ENCODE measurements at places on chromosomes 7 and 10.

DNA sequence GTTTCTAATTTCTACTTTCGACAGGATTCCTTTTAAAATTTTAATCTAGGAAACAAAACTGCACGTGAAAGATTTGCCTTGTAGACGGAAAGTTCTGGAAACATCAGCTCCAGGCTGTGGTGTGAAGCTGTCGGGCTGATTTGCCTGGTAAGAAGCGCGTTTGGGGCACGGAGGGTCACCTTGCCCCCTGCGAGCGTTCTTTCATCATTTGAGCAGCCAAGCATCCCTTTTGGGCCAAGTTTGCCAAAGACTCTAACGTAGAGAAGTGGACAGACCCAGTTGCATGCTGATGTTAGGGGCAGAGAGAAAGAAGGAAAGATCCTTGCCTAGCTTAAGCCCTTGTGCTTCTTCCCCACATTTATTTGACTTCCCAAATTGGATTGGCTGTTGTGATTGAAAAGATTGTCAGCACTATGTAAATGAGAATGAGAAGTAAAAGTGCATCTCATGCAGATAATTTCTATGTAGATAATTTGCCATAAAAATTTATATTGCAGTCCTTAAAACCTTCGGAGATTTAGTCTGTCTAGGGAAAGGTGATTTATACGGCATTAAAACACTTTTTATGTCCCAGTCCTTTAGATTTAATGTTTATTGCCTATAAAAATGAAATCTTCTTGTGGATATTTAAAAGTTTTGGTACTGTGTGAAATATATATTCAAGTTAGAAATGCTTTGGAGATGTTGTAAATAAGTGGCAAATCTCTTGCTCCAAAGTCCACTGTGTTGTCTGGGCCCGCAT, 76.1 kb downstream of the CUX1 start:
- DNase-seq = no peak

- no peak for DNase-seq
These were observed 100.9 kb downstream of the LHPP start for GRCh38 chr10:124562425-124563060.

GRCh38 chr7:148230296-148230695, 360.3 kb upstream of the C7orf33 start:
- DNase-seq = no peak

DNA sequence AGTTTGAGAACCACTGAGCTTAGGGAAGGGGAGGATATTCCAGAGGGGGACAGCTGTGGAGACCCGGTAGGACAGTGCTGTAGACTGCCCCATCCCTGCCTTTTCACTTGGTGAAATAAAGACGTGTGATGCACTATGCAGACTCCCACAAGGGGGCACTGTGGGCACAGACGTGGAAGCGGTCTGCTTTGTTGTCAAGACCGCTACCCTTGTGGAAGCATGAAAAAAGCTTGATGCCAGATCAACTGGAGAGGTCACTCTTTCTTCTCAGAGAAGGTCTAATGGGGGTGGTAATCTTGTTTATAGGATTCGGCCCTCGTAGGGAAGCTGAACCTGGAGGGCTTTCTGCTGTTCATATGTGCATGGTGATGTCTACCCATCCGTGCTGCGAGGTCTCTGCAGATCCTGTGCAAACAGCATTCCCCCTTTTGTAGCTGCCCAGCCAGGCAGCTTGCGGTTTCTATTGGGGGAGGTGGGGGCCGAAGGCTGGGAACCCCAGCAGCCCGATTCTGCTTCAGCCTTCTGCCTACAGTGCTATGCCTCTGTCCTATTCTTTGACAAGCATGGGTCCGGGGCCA, 13.7 kb downstream of the RPS24 start:
- peak; percentile 97 for DNase-seq

GRCh38 chr7:136000288-136000913, 23.2 kb upstream of the MTPN start:
- DNase-seq = no peak

DNA sequence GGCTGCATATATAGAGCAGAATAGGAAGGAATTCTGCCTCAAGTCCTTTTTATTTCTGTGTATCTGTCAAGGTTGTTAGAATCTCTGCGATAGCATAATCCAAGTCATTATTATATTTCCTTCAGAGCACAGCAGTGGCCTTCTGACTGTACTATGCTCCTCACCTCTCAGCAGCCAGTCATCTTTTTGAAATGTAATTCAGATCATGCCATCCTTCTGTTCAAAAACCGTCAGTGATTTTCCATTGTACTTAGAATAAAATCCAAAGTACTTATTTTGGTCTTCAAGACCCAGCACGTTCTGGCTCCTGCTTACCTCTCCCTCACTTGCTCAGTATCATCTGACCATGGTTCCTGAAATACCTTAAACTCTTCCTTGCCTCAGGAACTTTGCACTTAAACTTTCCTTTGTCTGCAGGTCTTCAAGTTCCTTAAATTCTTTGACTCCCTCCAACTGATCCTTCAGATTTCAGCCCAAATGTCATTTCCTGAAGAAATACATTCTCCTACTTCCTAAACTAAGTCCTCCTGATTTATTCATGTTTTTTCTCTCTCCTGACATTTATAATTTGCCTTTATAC, 112.4 kb downstream of the ST7 start:
- no peak for DNase-seq

GRCh38 chr7:130758429-130759056, 24.5 kb upstream of the KLF14 start:
- DNase-seq = no peak

DNA sequence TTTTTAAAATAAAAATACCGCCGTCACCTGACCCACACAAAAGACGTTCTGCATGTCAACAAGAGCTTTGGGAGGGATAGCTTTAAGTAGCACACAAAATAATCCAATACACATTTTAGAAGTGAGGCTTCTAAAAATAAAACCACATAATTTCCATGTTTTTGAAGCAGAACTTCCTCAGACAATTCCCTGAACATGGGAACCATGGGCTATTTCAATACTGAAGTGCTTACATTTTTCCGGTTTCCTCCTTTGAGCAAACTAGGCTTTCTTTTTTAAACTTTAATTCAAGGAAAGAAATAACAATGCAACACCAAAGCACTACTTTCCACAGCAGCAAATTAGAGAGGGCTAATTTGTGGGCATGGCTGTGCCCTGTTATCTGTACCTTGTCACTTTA, 59.9 kb downstream of the ELMO1 start:
- no peak for DNase-seq

DNA sequence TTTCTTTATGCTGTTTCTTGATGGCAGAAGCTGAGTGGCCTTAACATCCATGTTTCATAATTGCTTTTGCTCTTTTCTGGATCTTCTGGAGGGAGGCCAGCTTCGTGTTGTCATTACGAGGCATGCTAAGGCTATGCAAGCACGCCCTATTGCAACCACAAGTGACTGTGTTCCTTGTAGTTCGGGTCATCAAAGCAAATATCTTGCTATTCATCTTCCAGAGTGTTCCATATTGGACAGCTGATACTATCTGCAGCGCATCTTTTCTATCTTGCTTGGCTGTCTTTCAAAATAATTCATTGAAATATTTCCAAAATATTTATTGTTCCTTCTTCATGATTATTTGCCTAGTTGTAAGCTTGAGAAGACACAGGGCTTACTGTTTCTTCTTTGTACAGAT, 5.0 kb downstream of the EPHB6 start:
- no peak for DNase-seq

- no peak for DNase-seq
These were observed 111.9 kb upstream of the RPA3 start for GRCh38 chr7:7830122-7830878.

- DNase-seq = no peak
These were observed 60.7 kb upstream of the SLC13A1 start for GRCh38 chr7:123260428-123260960.

GRCh38 chr10:71216363-71216695, 4.0 kb downstream of the UNC5B start:
- no peak for DNase-seq

DNA sequence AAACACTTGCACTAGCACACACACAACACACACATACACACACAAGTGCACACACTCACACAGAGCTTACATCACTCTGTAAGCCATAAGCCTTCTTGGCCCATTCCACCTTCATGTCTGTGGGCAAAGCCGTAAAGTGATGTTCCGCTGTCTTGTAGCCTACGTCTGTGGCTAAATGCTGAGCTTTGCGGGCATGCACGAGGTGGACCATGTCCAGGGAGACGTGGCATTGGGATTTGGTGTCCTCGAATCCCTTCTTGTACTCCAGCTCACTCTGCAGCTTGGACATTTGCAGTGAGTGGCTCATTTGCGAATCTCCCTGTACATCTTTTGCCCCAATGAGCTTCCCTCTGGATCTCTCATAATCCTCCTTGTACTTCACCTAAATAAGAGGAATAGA, 42.0 kb downstream of the NRAP start:
- no peak for DNase-seq

- no peak for DNase-seq
These were observed 115.9 kb upstream of the IFRD1 start for GRCh38 chr7:112334366-112334765.

- DNase-seq = no peak
These were observed 21.8 kb downstream of the PLXNA4 start for GRCh38 chr7:132554446-132554845.

- DNase-seq = peak; percentile 46
These were observed 238.8 kb downstream of the FANK1 start for GRCh38 chr10:126135177-126135576.

DNA sequence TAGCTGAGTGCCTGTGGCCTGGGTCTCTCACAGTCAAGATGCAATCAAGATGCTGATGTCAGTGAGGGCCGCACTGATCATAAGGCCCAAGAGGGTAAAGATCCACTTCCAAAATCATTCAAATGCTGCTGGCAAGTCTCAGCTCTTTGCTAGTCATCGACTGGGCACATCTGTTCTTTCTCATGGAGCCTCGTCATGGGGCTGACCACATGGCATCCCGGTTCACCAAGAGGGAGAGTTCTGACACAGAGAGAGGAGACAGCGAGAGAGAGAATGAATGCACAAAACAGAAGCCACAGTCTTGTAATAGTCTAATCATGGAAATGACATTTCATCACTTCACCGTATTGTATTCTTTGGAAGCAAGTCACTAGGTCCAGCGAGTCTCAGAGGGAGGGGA, 1067.5 kb upstream of the C7orf33 start:
- no peak for DNase-seq

DNA sequence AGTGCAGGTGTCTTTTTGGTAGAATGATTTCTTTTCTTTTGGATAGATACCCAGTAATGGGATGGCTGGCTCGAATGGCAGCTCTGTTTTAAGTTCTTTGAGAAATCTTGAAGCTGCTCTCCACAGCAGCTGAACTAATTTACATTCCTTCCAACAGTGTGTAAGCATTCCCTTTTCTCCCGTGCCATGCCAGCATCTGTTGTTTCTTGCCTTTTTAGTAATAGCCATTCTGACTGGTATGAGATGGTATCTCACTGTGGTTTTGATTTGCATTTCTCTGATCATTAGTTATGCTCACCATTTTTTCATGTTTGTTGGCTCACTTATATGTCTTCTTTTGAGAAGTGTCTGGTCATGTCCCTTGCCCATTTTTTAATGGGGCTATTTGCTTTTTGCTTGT, 486.3 kb downstream of the GALNT17 start:
- no peak for DNase-seq

DNA sequence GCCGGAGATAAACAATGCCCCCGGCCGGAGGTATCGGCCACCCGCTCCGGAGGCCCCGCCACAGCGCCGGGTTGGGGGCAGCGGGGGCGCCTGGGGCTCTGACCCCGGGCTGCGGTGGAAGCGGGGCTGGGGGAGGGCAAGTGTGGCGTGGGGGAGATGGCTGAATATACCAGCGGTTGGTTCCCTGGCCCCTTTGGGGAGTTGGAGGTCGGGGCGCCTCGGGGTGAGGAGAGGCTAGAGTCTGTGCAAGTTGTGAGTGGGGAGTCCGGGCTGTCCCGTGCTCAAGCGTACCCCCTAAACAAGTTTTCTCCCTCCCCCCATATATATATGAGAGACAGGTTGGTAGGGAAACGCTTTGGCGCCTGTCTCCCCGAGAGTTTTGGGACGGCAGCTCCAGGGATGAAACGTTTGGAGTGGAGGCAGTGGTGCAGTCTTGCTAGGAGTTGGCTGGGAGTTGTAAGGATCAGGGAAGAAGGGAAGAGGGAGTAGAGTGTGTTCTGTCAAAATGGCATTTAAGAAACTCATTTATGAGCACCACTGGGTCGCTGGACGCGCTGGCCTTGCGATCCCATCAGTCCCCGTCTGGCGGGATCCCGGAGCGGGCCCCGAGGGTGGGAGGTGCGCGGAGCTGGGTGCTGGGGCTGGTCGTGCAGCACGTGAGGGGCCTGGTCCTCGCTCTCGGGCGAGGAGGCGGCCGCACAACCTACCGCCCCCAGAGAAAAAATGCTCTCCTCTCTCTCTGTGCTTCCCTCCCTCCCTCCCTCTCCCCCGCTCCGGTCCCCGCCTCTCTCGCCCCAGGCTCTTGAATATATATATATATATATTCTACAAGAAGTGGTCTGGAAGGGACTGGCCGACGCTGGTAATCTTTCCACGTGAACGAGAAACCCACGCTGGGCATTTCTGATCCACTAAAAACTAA, 1.1 kb downstream of the TET1 start:
- peak; percentile 38 for DNase-seq

- DNase-seq = peak; percentile 63
These were observed 163.4 kb downstream of the RAPGEF5 start for GRCh38 chr7:22193450-22193983.

GRCh38 chr7:121079425-121080169, 91.1 kb downstream of the CPED1 start:
- DNase-seq = no peak

GRCh38 chr10:5775685-5776084, 37.5 kb downstream of the GDI2 start:
- DNase-seq = no peak

- peak; percentile 38 for DNase-seq
These were observed 27.4 kb downstream of the ADAMTS14 start for GRCh38 chr10:70699659-70700174.

- DNase-seq = no peak
These were observed 32.7 kb upstream of the ZNF438 start for GRCh38 chr10:31064348-31064747.

DNA sequence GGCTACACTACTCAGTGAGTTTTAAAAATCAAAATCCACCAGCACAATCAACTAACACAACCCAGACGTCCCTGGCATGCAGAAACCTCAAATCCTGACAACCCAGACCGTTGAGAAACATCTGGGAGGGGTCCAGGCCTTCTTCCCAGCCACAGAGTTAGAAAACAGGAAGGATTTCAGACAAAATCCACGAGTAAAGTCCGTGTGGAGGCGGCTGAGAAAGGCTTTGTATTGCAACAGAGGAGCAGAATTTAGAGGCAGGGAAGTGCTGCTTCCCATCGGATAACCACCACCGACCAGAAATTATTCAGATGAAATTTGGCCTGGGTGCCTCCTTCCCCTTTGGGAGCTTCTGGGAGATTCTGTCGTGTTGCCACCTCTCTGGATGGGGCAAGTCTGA, 61.5 kb downstream of the TNS3 start:
- no peak for DNase-seq

- no peak for DNase-seq
These were observed 41.3 kb downstream of the ARID5B start for GRCh38 chr10:61942604-61943461.

- no peak for DNase-seq
These were observed 534.8 kb downstream of the AUTS2 start for GRCh38 chr7:70132852-70133690.

GRCh38 chr7:11315666-11316258, 342.1 kb downstream of the PHF14 start:
- no peak for DNase-seq
